COR-L47 (cell line): ENCODE measurements at places on chromosomes 4 and X.

- no peak for DNase-seq
Measured at GRCh38 chr4:153547520-153547919, 81.4 kb downstream of the TMEM131L start.

- peak; percentile 15 for DNase-seq
Measured at GRCh38 chr4:139015948-139016471, 429 bp downstream of the NOCT start.

- DNase-seq: no peak
Measured at GRCh38 chr4:147891476-147892115, 159.7 kb downstream of the ARHGAP10 start.

GRCh38 chrX:103879339-103879738, 47.3 kb upstream of the RAB9B start:
- DNase-seq: no peak

- no peak for DNase-seq
Measured at GRCh38 chrX:128460835-128461234, 408.6 kb upstream of the ACTRT1 start.

GRCh38 chr4:121786221-121786620, 14.9 kb upstream of the EXOSC9 start:
- DNase-seq: no peak

DNA sequence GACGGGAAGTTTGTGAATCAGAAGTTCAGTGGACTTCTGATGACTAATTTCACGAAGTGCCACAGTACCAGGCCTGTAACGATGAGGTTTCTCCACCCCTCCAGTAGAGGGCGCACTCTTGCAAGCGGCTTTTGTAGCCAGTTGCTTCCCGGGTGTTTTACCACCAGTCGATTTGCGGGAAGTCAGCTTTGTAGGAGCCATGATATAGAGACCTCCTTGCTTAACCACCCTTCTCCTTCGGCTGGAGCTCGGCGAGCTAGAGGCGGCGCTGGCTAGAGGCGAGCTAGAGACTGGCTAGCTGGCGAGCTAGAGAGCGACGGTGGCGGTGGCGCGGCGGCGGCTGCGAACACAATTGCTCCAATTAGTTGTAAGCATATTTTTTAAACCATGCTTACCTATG, 72.0 kb downstream of the IL1RAPL1 start:
- no peak for DNase-seq

GRCh38 chr4:1466034-1466862, 60.0 kb upstream of the NKX1-1 start:
- DNase-seq: no peak

DNA sequence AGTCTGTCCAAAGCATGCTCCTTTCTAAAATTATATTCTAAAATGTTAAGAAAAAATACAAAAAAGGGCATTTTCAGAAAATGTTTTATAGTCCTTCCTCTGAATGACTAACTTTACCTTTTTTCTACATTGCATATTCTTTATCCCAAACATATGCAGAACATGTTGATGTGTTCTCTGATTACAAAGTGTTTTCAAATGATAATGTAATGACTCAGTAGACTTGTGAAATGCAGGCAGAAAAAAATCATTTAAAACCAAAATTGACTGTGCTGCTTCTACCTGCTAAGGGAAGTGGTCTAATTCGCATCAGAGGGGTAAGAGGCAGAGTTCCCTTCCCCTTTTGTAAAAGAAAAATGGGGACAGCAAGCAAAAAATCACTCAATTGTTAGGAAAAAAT, 22.7 kb upstream of the YTHDC1 start:
- DNase-seq: no peak

- DNase-seq: no peak
Measured at GRCh38 chr4:20194123-20195013, 57.3 kb upstream of the SLIT2 start.

- DNase-seq: no peak
Measured at GRCh38 chrX:25356456-25356855, 340.7 kb upstream of the ARX start.

GRCh38 chr4:76305033-76305687, 1.4 kb upstream of the STBD1 start:
- no peak for DNase-seq

DNA sequence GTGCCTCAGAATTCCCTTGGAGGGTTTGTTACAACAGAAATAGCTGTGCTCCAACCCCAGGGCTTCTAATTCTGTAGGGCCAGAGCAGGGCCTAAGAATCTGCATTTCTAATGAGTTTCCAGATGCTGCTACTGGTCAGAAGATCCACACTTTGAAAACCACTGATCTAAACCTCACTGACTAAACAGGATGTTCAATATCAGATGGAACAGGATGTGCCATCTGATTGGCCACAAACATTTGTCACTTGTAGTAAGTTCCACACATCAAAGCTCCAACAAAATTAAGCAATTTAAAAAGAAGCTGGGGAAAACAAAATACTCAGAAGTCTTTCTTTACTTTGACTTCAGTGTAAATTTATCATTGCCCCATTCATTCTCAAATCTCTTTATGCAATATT, 14.3 kb downstream of the CASK start:
- no peak for DNase-seq

GRCh38 chr4:148369919-148370318, 72.3 kb downstream of the NR3C2 start:
- DNase-seq: no peak

GRCh38 chr4:14862891-14863290, 139.4 kb upstream of the CPEB2 start:
- no peak for DNase-seq

- DNase-seq: no peak
Measured at GRCh38 chrX:69530306-69530705, 26.2 kb downstream of the NALF2 start.

- no peak for DNase-seq
Measured at GRCh38 chrX:66046612-66047235, 6.8 kb upstream of the VSIG4 start.

DNA sequence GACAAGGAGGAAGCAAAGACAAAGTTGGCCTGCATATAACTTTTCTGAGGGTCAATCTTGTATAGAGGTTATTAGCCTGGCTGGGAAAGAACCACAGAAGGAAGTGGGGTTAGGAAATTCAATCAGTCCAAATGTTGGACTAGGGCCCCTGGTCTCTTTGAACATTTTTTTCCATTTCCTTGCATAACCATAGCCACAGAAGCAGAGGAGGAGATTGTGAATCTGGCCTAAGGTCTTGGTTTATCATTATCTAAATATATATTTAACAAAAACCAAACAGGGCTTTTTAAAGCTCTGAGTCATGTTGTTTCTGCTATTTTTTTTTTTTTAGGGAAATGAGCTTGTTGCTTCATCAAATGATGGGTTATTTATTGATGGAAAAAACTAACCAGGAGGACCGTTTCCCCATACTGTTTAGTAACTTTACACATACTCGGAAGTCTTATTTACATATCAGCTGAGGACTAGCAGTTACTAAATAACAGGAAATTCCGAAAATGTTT, 97.7 kb upstream of the ACSL4 start:
- no peak for DNase-seq

DNA sequence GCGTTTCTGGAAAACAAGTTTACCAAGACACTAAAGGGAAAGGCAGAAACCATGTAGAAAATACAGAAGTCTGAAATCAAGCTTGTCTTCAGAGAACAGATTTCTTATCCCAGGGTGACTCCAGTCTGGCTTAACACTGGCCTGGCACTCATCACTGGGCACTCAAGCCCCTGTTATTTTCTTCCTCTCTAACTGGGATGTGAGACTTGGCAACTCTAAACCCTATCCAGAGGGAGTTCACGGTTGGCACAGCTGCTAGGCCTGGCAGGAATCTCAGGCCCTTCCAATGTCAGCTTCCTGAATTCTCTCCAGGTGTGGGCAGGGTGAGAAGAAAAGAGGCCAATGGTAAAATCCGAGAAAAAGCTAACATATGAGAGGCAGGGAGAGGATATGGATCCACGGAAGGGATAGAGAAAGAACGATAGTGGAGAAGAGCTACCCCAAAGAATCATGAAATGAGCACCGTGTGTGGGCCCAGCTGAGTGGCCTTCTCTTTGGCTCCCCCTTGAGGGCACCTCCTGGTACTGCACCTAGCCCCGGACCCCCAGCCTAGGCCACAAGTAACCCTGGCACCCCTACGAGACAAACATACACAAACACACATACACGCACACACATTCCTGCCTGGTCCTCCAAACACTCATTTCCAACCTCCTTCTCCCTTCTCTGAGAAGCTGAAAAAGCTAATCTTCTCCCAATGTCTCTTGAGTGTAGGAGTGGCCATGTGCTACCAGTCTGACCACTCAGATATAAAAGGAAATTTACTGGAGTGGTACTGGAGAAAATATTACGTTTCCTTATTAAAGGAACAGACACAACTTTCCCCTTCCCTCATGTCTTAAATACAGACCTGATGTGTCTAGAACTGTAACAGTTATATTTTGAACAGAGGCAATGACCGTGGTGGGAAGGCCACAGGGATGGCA, 16.6 kb upstream of the PTCHD1 start:
- no peak for DNase-seq

- DNase-seq: no peak
Measured at GRCh38 chr4:41218703-41219102, 4.4 kb upstream of the APBB2 start.

DNA sequence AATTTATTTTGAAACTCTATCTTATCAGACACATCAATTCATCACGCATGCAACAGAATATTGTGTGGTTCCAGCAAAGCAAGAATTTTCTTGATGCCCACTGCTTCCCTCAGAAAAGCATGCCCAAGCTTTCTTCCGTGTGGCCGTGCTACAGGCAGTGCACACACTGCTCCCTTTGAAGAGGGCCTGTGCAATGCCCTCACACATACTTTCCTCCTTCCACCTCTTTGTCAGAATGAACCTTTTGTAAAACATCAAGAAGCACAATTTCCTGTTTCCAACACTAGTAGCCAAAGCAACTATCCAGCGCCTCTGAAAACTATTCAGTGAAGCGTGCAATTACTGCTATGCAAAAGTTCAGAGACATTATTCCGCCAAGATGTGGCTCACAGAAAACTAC, 201.7 kb downstream of the NLGN4X start:
- no peak for DNase-seq

DNA sequence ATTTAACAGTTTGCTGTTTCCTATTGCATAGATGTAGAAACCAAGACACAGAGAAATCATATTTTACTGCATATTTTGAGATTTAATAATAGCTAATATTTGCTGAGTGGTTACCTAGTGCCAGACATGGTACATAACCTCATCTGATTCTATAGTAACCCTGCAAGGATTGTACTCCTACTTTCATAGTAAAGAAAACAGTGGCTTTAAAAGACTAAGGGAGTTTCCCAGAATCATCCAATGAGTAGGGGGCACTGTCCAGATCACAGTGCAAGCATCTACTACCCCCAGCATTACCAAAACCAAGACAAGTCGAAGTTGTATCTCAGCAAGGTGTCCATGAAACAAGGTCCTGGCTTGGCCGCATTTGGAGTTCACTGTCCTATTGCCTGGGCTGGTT, 224.5 kb upstream of the TENM3 start:
- no peak for DNase-seq

DNA sequence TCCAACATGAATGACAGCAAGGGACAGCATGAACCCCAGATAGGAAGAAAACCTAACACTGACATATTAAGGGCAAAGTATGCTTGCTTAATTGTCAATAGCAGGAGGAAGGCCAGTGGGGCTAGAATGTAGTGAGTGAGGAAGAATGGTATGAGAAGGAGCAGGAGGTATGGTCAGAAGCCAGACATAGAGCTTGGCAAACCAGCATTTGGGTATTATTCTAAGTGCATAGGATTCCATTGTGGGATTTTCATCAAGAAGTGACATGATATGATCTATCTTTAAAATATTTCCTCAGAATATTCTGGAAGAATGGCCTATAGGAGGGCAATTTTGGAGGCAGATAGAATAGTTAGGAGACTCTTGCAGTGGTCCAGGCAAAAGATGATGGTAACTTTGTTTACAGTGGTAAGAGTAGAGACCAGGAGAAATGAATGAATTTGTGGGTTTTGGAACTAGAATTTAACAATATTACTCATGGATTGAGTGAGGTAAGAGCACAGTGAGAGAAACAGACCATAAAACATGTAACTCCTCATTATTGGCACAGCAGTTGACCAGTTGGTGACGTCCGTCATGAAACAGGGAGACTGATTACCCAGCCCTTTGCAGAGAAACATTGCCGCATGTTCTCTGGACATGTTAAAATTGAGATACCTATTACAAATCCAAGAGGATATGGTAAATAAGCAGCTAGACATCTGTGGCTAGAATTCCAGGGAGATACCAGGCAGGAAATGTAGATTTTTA, 246.5 kb upstream of the HS3ST1 start:
- no peak for DNase-seq

DNA sequence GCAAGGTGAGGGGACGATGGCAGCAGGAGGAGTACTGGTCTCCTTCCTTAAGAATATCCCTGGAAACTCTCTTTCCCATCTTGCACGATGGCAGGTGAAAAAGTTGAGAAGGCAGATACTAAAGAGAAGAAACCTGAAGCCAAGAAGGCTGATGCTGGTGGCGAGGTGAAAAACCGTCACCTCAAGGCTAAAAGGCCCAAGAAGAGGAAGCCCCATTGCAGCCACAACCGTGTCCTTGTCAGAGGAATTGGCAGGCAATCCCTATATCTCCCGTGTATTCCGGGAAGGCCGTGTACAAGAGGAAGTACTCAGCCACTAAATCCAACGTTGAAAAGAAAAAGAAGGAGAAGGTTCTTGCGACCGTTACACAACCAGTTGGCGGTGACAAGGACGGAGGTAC, 40.0 kb downstream of the CRLF2 start:
- DNase-seq: no peak

- DNase-seq: no peak
Measured at GRCh38 chrX:24243692-24244091, 70.2 kb downstream of the SUPT20HL2 start.

- DNase-seq: no peak
Measured at GRCh38 chr4:121709766-121710405, 13.1 kb upstream of the ANXA5 start.

GRCh38 chr4:55089916-55090315, 35.5 kb downstream of the KDR start:
- DNase-seq: no peak

DNA sequence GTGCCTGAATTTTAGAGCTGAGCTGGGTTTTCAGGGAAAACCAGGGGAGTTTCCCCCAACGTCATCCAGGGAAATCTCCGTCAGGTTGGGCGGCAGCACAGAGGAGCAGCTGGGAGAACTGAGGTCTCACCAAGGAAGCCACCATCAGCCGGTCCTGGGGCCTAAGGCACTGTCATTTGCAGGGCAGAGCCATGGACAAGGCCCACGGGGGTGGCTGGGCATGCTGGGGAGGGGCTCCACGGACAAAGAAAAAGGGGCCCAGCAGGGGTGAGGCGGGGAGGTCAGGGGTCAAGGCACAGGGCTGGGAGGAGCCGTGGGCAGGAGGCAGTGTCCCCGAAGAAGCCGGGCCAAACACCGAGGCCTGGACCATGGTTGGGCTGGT, 109.8 kb downstream of the HMX1 start:
- DNase-seq: no peak

DNA sequence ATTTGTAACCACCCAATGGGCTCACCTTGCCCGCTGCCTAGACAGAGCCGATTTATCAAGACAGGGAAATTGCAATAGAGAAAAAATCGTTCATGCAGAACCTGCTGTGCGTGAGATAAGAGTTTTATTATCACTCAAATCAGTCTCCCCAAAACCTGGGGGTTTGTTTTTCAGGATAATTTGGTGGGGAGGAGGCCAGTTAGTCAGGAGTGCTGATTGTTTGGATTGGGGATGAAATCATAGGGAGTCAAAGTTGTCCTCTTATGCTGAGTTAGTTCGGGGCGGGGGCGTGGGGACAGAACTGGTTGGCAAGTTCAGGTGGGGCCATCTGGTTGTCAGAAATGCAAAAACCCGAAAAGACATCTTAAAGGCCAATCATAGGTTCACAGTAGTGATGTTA, 203.0 kb downstream of the MAB21L2 start:
- no peak for DNase-seq
